ENCODE measurements at places on chromosomes 5 and 9. TPM values are rescaled to one million over a fixed set of nuclear protein-coding genes. Genes with fewer than 3 reads are reported as not detected.

GRCh38 chr5:3856036-3856435, 260.4 kb downstream of the IRX1 start:
- no peak for DNase-seq

Gene MEIKIN
- total RNA-seq: not detected

DNA sequence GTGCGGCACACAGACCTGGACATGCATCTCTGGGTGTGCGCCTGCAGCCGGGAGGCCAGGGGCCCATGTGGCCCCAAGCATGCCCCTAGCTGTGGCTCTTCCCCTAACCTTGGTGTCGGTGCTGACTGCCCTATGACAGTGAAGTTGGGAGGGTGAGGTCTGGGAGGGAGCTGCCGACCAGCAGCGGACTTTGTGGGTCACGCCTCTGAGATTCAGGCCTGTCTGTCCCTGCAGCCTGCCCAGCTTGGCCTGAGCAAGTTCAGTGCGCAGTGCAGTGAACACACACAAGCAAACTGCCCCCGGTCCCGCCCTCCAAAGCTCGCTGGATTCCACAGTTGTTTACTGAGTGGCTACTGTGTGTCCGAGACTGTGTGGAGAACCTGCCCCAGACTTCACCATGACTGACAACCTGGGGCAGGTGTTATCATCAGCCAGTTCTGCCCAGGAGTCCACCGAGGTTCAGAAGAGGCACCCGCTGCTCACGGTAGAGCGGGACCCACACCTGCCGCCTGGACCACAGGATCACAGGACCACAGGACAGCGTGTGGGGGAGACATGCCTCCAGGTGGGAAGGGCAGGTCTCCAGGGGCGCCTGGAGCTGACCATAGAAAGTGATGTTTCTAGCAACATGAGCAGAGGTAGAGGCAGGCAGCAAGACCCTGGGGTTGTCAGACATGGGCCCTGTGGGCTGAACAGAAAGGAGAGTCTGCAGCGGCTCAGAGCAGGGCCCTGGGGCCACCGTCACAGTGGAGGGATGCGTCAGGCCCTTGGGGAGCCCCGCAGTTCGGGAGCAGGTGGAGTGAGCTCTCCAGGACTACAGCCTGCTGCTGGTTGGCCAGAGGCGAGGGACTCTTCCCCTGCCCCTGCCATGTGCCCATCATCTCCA, 105.1 kb downstream of the PHF2 start:
- DNase-seq: no peak

DNA sequence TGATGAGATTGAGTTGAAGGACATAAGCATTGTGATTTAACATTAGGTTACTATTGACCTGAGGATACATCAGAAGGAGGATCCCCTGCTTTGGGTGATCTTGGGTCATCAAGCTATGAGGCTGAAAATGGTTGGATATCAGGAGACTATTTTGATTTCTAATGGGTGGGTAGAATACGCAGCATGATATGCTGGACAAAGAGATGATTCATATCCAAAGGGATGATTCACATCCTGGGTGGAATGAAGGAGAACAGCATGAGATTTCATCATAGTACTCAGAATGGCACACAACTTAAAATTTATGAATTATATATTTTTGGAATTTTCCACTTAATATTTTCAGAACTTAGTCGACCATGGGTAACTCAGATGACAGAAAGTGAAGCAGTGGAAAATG, 1759.5 kb upstream of the C9orf72 start:
- no peak for DNase-seq

DNA sequence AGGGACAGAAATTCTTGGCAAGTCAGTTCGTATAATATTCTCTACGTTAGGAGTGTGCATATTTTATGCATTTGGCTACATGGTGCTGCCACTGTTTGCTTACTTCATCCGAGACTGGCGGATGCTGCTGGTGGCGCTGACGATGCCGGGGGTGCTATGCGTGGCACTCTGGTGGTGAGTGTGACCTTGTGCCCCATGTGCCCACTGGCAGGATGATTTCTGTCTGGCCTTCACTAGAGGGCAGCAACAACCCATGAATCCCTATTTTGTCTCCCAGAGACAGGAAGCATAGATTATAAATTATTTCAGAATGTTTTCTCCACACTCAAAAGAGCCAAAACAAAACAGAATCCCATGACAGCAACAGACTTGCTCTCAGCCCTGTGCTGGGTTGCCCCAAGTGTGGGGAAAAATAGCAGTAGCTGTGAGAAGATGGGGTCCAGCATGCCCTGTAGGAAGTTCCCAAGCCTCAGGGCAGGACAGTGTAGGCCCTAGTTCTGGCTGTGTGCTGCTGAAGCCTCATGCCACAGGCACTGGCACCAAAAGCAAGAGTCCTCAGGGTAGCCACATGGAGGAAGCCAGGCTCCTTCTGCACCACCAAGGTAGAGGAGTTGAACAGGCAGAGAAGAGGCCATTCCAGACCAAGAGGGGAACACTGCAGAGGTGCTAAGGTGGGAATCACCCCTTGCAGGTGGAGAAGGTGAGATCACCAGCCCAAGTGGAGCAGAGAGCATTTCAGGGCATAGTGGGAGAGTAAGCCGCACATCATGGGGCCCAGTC, 16.0 kb downstream of the SLC22A5 start:
- no peak for DNase-seq

Gene SLC36A3
- total RNA-seq: not detected

- no peak for DNase-seq
Measured at GRCh38 chr9:4510546-4511322, 20.5 kb downstream of the SLC1A1 start.

Gene F2RL1
- 0.73 TPM for total RNA-seq

DNA sequence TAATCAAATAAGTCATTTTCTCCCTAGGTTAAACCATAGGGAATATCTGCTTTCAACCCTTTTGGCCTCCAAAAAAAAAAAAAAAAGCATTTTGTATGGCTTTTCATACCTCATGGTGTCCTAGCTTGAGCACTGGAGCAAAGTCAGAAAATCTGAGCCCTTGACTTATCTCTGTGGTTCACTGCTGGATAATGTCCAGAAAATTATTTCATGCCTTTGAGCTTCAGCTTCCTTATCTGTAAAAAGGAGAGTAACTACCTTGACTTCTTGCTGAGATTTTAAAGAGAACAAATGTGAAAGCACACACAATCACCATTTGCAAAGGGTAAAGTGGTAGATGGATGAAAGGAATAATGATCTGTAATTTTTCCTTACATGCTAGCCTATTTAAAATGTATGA, 165.9 kb downstream of the ALDH1A1 start:
- DNase-seq: no peak

- no peak for DNase-seq
Measured at GRCh38 chr5:122436615-122437014, 124.6 kb downstream of the SNCAIP start.

GRCh38 chr9:105479846-105480245, 32.0 kb downstream of the FSD1L start:
- DNase-seq: no peak

Gene SPACA9
- total RNA-seq: 4.0 TPM

- DNase-seq: no peak
Measured at GRCh38 chr5:1791176-1791575, 8.5 kb downstream of the MRPL36 start.

GRCh38 chr9:134313470-134313869, 12.8 kb upstream of the RXRA start:
- peak; percentile 13 for DNase-seq

Gene GABBR2
- total RNA-seq: 0.38 TPM

DNA sequence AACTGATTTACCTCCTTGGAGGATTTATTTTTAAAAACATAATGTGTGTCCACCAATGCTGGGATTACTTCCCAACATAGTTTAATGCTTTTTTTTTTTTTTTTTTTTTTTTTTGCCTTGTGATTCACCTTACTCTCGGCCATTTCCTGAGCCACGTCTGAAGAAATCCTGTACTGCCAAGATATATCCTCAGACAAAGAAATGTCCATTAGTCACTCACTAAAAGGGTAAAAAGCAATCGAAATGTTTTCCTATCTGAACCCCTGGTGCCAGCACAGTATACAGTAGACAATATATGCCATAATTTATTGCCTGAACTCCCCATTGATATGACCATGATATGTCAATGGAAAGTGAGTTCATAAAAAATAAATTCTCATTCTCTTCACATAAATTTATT, 344.1 kb downstream of the BNC2 start:
- no peak for DNase-seq

Gene GCNT1
- total RNA-seq: 3.2 TPM

Gene LEAP2
- 1.1 TPM for total RNA-seq

DNA sequence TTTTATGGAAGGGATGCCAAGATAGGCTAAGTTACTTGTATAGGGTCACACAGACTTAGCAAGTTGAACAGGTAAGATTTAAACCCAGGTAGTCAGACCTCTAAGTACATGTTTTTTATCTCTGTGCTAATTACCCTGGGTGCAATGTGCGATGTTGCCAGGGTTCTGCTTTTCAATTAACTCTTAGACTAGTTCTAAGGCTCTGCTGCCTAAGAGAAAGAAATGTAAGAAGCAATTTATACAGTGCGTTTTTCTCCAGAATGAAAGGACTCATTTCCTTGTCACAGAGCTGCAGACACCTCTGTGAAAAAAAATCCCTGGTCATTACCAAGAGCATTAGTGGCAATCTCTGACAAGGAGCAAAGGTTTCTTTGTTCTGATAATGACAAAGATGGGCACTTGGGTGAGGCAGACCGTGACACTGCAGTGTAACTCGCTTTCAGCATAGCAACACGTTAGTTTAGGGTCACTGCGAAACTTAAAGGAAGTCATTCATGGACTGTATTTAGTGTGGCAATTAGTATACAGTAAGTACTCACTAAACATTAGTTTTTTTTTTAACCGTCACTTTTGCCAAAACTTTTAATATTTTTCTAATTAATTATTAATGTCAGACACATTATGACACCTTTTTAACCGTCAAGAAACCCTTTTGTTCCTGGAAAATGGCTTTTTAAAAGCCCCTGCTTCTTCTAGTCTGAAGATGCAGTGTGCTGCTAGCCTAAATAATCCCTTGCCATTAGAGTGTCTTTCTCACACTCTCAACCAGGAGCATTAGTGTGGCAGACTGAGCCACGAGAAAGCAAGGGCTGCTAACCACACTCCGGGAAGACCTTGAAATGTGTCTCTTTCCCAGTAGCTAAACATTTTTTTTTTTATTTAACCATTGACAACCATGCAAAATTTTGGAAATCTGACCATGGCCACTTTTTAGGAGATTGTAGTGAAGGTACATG, 520.0 kb upstream of the C9orf72 start:
- DNase-seq: no peak

DNA sequence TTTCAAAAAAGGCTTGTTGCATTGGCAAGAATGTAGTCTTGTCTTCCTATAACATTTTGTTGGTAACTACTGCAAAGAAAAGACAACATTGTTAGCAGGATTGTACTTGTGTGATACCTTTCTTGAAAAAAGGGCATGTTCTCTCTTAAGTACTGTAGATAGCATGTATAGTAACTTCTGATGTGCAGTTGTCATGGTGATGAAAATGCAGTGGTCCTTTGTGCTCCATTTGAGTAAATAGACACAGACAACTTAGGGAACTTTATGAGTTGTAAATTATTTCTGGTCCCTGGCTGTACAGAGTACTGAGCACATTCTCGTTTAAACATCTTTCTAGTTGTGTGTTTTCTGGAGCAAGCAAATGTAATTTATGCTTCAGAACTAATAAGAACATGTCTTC, 103.3 kb downstream of the CD180 start:
- no peak for DNase-seq

Gene NMUR2
- total RNA-seq: 0.14 TPM

- no peak for DNase-seq
Measured at GRCh38 chr9:126497660-126498275, 116.0 kb upstream of the LMX1B start.

DNA sequence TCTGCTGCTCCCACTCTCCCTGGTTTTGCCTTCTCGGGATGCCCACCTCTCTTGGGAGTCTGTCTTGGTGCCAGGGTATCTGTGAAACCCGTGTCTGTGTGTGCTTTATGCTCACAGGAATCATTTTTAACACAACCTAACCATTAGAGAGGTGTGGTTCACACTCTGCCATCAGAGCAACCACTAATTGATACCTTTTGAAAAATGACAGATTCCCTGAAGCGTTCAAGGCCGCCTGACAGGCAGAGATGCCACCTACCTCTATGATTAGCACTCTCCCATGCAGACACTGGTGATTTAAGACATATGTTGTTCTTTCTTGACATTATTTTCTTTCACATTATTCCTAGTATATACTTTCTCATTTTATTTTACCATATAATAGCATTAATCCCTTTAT, 207.3 kb upstream of the SGCD start:
- DNase-seq: no peak

GRCh38 chr5:58261605-58262004, 198.3 kb downstream of the PLK2 start:
- no peak for DNase-seq

DNA sequence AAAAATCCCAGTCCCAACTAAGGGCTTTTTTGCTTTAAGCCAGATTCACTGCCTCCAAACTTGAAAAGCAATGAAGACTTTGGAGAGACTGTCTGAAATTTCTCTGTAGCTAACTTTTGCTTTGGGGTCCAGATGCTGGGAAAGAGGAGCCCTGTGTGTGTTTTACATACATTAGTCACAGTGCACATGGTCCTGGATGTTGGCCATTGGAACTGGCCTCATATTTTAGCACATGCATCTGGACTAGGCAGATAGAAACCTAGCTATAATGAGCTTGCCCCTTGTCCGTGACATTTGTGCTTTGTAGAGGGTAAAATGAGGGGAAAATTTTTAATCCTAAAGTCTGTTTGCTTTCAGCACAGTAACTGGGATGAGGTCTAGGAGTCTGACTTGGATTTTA, 421.7 kb downstream of the CDK5RAP2 start:
- DNase-seq: no peak

Gene MTREX
- 61.4 TPM for total RNA-seq

Gene HTR4
- total RNA-seq: 0.22 TPM

DNA sequence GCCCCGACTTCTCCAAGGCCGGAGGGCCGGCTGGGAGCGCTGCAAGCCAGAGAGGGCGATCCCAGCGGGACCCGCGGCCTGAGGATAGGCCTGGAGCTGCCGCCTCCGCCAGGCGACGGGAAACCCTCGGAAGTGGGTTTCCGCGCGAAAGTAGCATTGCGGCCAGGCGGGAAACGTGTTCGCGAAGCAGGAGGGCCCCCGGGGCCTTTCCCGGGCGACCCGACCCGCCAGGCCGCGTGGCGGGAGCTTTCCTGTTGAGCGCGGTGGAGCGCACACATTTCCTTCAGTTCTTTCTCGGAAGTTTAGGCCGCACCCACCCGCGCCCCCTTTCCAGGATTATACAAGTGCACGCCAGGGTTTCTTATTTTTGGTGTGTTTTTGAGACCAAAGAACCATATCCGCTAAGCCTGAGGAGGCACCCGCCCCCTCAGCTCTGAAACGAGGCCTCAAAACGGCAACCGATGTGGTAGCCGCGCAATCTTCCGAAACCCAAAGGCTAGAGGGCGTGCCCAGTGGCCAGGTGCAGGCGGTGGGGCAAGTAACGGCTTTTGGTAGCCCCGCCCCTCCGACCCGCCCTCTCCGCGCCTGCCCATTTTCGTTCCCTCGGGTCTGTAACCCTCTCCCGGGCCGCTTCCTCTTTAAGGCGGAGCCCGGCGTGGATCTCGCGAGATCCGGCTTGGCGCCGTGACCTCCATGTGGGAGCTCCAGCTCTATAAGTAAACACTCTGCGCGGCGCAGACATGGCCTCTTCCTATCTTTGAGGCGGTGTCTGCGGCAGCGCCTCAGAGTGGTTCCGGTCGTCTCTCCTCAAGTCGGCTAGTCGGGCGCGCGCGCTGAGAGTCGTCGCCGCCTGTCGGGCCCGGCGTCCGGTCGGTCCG, at the start of gene UHRF2:
UHRF2 (plus strand) TSS at position 713 of the 878 bp plus-strand sequence. CDS start 292 bp downstream, outside the sequence.
- peak; percentile 100 for DNase-seq

GRCh38 chr5:128241051-128241695, 157.6 kb downstream of the SLC12A2 start:
- no peak for DNase-seq

- no peak for DNase-seq
Measured at GRCh38 chr5:152813526-152813925, 408.4 kb upstream of the NMUR2 start.

Gene TMEM171
- total RNA-seq: not detected

Measured in Right ventricle myocardium inferior (tissue), 1 donor.